ENCODE measurements at places on chromosomes 4 and X.
A peak's percentile ranks its signal among the peaks of the same experiment; 100 is the strongest.

DNA sequence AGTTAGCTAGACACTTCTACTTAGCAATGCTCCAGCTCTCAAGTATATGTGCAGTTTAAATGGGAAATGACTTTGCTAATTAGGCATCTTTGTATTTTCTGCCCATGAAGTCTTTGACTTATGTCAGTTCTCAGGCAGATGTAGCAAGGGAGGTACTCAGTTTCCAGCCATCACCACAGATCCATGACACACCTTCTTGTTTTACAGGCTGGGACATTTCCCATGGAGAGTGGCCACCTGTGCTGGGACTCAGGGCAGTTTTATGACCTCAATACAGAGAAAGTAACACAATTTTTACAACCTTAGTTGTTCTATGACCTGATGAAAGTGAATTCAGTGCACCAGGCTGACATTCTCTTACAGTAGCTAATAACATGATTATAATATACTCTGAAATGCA, 280.7 kb upstream of the GK2 start:
- DNase-seq = no peak

GRCh38 chr4:73752424-73752823, 12.1 kb downstream of the CXCL8 start:
- no peak for DNase-seq

GRCh38 chr4:1711055-1711570, 1.0 kb downstream of the SLBP start:
- no peak for DNase-seq

GRCh38 chr4:102994803-102995202, 24.7 kb downstream of the SLC9B1 start:
- no peak for DNase-seq

- peak; percentile 71 for DNase-seq
These were observed 97.4 kb downstream of the PHKA2 start for GRCh38 chrX:18886344-18887161.

DNA sequence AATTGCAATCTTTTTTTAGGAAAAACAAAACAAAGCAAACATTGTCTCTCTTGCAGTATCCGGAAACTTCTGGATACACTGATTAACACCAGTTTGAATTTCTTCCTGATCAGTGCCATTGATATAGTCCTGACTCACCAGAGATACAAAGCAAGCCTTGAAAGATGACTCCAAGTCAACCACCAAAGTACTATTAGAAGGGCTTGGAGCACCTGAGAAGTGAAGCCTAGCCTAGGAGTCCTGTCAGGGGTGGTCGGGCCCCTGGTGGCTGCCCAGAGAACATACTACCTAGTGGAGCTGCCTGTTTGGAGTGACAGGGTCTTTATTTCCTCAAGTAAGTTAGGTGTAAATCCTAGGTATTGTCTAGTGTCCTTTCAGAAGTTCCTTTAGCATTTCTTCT, 593.2 kb downstream of the ZNF674 start:
- DNase-seq = no peak

DNA sequence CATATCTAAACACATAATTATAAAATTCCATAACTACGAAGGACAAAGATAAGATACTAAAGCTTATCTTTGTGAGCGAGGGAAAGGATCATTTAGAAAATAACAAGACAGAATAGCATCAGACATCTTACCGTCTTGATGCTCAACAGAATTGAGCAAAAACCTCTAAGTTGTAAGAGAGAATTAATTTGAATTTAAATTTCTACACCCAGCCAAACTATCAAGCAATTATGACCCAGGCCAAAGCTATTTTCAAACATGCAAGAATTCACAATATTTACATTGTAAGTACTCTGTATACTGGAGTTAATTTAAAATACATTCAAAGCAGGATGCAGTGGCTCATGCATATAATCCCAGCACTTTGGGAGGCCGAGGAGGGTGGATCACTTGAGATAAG, 16.5 kb downstream of the CLOCK start:
- DNase-seq = no peak

- no peak for DNase-seq
These were observed 185.0 kb downstream of the CPE start for GRCh38 chr4:165563851-165564250.

DNA sequence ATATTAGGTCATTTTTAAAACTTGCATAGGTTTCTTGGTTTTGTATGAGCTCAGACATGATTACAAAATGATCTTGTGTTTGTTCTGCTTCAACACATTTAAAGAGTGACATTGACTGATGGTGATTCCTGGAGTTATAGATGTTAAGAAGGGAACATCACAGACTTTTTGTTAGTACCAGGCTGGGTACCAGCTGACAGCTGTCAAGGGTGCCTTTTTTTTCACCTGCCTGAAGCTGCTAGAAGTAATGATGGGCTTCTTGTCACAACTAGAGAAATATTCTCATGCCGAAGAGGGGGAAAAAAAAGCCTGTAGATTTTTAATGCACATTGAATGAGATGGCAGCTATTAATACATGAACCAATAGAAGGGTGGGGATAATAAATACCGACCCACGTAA, 226.6 kb upstream of the TRAM1L1 start:
- DNase-seq = no peak

GRCh38 chr4:38679921-38680320, 15.9 kb downstream of the KLF3 start:
- DNase-seq = no peak

DNA sequence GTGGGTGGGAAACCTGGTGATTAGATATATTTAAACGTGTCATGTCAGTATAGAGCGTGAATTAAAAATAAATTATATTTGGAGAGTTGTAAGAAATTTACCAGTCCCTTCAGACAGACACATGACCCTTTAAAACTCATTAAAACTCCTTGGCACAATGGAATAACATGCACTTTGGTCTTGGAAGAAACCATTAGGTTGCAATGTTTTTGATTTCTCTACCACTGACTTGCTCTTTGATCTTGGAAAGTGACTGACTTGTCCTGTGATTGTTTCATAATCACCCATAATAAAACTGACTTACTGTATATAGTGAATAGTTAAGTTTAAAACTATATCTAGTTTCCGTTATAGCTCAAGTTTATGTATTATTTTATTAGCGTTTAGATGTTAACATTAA, 35.8 kb downstream of the FHL1 start:
- no peak for DNase-seq

DNA sequence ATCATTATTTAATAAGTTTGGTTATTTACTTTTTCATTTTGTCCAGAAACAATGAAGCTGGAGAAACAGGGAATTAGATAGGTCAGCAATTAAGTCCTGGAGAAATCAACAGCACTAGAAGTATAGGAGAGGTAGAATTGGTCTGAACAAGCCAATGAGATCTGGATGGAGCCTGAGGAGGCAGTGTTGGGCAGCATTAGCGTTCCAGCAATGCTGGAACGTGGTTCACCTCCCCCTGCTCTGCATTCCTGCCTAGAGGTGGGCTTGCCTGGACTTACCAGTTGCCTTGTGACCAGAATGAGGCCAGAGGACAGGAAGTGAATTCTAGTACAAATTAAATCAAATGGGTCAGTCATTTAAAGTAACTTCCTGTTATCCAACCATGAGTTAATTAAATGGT, 4.6 kb downstream of the RASSF6 start:
- DNase-seq = no peak

GRCh38 chrX:134002921-134003615, 17.7 kb upstream of the GPC3 start:
- DNase-seq = no peak

DNA sequence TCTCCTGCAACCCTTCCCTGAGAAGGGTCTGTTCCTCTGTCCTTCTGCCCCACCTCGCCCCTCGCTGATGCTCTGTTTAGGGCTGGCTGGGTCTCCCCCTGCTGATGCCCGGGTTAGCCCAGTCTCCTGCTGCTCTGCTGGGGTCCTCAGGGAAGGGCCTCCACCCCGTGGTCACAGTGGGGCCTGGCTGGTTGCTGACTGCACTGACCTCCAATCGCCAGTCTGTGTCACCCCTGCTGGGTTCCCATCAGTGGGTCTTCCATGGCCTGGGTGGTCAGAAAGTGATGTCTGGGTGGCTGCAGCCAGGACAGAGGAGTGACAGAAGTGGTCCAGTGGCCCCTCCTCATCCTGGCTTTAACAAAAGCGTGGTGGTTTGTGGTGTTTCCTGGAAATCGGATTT, 44.7 kb downstream of the EVC start:
- DNase-seq = no peak

DNA sequence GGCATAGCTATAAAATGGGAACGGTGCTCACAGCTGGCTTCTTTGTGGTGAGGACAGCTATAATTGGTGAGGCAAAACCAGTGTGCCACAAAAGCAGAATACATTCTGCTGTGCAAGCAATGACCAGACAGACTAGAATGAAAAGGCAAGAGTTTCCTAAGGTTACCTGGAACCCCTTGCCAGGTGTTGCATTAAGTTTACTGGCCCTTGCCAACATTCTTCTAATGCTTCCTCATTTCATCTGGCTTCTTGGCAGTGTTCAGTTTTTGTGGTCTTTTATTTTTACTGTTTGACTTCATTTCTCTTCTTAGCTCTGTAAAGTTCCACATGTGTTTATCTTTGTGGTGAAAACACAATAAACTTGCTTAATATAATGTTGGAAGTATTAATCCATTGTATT, 131.4 kb downstream of the PTTG2 start:
- no peak for DNase-seq

DNA sequence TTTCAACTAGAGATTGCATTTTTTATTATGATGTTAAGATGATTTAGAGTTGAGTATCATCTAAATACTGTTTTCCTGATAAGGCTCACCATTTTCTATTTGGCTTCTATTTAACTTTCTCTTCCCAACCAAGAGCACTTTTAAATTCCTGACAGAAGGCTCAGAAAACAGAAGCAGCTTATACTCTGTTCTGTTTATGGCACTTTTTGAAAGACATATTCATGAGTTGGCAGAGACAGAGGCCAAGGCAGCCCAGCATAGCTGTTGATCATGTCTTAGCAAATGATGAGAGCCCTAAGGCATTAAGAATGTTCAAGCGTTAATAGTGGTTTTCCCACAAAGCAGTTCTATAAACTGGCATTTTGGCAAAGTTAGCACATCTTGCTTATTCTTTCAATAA, 330.3 kb downstream of the TRAM1L1 start:
- no peak for DNase-seq

DNA sequence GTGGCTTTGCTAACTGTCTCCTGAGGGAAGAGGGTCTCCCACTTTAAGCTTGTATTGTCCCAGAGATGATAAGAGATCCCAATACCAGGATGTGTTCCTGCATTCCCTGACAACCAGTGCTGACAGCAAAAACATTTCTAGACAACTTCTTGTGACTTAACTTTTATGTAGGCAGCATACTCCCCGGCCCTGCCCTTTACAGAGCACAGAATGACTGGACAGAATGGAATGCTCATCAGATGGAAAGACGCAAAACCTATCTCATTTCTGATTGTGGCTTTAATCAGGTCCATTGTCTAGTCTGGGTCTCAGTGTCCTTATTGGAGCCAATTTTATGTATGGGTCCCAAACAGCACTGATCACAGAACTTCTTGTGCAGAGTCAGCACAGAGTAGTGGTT, 18.2 kb upstream of the PLAC1 start:
- no peak for DNase-seq

- no peak for DNase-seq
These were observed 208.4 kb downstream of the COL25A1 start for GRCh38 chr4:109094056-109094455.

DNA sequence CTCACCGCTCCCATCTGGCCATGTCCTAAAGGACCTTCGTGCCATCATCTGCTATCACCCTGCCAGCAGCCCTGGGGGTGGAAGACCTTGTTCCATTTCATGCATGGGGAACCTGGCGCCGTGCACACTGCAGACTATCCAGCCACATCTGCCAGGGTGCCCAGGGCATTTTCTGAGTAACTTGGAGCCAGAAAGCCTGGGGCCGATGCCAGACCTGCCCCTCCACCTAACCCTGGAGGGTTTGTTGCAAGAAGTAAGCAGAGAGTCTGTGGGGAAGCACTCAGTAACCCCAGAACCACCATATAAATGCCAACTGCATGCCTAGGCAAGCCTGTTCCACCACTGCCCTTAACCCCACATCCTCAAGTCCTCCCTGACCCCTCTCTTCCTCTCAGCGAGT, 7.3 kb downstream of the HAUS7 start:
- no peak for DNase-seq

DNA sequence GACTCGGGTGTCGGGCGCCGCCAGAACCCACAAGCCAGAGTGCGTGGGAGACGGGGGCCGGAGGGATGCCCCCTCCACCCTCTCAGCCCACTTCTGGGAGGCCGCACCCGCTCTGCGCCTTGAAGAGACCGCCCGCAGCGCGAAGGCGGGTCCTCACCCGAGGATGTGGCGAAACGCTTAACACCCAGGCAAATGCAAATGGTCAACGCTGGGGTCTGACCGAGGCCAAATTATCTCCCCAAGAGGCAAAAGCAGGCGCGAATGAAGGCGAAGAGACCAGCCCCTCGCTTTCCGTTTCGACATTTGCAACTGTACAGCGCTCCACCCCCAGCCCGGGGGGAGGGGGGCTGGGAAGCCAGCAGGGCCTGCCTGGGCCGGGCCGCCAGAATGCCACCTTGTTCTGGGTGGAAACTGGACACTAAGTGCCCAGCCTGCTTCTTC, 137.7 kb upstream of the ZIC3 start:
- DNase-seq = no peak

- DNase-seq = no peak
These were observed 70.8 kb downstream of the GAB1 start for GRCh38 chr4:143407474-143407873.

DNA sequence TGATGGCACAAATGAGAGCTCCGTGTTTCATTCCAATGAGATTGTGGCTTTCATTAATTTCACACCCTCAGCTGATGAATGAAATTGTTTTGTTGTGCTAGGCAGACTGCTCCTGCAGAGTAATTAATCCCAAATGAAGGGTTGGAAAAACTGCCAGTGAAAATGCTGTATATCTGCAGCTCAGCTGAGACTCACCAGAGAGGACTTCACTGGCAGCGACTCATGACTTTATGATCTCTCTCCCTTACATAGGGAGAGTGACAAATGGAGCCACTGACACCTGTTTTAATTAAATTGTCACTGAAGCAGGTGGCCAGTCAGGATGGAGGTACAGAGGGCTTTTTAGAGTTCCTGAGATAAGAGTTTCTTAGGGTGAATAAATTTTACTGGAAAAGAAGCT, 24.8 kb downstream of the GRXCR1 start:
- no peak for DNase-seq

DNA sequence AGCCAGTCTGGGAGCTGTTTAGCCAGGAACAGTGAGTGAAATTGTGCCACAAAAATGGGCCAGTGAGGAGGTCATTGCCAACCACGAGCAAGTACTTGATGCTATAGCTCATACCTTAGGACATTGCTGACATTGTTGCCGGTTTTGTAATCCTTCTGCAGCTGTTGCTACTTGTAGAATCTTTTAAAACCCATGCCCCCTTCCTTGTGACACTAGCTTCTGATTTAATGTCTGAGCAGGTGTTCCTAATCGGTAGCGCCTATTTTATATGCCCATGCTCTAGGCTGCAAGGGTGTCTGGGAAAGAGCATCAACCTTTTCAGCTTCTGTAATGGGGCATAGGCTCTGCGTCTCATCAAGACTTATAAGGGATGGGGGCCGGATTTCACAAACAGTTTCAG, 2.6 kb downstream of the POLA1 start:
- no peak for DNase-seq

- DNase-seq = no peak
These were observed 631.5 kb downstream of the PCDH7 start for GRCh38 chr4:31351695-31352094.

Measured in ovary (tissue), 10 donors.